ENCODE measurements at places on chromosomes 2 and 18.
A peak's percentile ranks its signal among the peaks of the same experiment; 100 is the strongest.

DNA sequence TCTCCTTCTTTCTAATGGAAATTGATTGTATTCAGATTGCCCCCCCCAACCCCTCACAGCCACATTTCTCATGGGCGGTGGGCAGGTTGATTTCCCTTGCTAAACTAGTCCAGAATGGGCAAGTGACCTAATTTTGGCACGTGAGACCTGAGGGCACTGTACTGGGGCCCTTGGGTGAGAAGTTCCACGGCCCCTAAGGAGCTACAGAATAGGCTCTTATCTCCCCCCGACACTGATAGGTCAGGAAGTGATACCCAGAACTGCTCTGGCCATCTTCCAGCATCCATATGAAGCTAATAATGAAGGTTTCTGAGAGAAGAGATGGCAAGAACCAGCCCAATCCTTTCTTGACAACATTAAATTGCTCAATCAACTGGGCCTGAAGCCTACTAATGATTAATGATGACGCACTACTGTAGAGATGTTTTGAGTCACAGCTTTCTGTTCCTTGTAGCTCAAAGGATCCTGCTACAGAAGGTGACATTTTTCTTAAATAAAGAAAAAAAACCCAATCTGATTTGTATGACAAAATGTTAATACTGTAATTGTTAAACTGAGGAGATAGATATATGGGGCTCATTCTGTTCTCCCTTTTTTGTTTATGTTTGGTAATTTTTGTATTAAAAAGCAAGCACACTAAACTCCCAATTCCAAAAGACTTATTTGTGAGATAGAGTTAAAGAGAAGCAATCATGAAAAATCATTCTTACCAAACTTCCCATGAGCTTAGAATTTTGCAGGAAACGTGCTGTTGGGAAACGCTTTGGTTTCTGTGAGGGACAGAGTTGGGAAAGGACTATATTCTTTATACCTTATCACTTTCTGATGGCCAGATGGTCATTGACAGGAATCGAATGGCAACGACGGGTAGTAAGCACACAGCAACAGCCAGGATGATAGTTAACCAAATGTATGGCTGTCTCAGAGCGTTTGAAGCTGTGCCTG, 28.2 kb upstream of the NARS1 start:
- DNase-seq, result no peak

DNA sequence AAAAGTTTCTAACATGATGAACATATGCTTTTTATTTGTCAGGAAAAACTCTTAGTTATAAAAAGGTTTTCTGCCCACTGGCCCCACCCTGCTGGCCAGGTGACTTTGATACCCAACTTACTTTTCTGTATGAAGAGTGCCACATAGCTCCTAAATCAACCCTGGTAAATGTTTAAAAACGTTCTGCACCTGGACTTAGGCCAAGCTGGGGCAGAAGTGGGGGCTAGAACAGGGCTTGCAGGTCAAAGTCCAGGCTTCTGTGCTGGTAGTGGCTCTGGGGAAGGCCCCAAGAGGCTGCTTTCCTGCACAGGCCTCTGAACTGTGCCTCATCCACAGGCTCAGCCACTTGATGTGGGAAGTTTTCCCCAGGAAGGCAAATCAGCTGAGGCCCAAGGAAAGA, 171.7 kb downstream of the ANKRD30B start:
- DNase-seq, result no peak

DNA sequence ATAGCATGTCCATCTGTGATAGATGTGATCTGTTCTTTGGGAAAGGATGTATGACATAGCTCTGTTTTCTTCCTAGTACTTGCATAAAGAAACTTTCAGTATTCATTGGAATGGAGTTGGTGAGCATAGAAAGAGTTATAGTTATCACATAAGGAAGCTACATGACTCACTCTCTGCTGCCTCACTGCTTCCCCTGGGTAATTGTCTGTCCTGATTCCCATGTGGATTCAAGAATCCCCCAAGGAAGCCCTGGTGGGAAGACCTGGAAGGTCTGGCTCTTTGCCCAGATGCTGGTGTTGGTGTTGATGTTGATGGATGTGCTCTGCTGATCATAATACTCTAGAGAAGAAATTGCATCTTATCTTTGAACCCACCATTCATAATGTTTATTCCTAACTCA, 60.6 kb downstream of the PTPN4 start:
- no peak for DNase-seq

GRCh38 chr2:218323526-218324472, 31.5 kb upstream of the TMBIM1 start:
- DNase-seq, result no peak

DNA sequence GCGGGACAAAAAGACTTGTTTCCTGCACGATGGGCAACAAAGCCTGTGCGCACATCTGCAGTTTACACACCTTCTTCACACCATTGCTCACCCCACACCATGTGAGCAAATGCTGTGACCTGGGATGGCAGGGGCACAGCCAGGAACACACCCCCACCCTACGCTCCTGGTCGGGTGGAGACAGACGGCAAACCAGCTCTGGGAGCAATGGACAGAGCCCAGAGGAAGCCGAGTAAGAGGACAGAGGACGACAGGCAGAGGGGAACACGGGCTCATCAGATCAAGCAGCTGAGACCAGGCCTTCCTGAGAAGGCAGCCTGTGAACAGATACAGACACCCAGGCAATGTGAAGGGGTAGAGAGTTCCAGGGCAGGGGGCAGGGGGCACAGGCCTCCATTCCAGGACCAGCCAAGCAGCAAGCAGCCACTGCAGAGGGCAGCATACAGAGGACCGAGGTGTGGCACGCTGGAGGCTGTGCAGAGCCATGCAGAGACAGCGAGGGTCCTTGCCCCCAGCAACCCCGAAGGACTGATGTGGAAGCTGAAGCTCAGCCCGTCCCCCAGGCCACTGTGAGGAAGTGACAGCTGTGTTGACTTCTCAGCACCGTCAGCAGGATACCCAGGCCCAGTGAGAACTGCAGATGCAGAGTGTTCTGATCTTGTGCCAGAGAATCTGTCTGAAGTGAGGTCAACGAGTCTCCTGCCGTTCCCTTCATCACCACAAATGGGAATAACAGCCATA, 46.2 kb downstream of the PARD6G start:
- no peak for DNase-seq

DNA sequence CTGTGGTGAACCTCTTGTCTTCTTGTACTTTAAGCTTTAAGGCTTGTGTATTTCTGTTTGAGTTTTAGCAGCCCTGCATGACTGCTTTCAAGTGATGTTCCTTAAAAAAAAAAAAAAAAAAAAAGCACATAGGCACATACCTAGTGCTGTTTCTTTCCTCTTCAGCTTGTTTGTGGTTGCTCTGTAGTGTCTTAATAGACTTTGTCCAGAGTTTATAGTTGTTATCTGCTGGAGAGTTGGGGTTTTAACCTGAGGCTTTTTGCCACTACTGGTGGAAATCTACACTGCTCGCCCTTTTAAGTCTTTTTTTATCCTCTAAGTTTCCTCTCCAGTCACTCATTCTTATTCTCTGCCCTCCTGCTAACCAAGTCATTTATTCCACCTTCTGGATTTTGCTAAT, 34.5 kb downstream of the AGFG1 start:
- no peak for DNase-seq

- no peak for DNase-seq
These were observed 23.6 kb downstream of the MPPE1 start for GRCh38 chr18:11884396-11885030.

GRCh38 chr2:145159676-145160075, 639.8 kb upstream of the ZEB2 start:
- DNase-seq, result no peak

DNA sequence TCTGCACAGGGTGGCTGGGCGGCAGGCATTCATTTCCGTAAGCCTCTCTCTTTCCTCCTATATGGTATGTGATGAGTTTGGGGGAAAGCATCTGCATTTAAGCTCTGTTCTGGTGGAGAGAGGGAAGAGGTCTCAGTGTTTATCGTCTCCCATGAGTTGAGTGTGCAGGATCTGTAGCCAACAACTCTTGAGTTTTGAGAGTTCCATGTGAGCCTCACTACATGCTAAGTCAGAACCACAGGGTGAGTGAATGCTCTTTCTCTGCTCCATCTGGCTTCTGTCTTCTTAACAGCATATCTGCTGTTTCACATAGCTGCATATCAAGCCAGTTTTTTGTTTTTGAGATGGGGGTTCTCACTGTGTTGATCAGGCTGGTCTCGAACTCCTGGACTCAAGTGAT, 22.7 kb downstream of the RAB31 start:
- no peak for DNase-seq

DNA sequence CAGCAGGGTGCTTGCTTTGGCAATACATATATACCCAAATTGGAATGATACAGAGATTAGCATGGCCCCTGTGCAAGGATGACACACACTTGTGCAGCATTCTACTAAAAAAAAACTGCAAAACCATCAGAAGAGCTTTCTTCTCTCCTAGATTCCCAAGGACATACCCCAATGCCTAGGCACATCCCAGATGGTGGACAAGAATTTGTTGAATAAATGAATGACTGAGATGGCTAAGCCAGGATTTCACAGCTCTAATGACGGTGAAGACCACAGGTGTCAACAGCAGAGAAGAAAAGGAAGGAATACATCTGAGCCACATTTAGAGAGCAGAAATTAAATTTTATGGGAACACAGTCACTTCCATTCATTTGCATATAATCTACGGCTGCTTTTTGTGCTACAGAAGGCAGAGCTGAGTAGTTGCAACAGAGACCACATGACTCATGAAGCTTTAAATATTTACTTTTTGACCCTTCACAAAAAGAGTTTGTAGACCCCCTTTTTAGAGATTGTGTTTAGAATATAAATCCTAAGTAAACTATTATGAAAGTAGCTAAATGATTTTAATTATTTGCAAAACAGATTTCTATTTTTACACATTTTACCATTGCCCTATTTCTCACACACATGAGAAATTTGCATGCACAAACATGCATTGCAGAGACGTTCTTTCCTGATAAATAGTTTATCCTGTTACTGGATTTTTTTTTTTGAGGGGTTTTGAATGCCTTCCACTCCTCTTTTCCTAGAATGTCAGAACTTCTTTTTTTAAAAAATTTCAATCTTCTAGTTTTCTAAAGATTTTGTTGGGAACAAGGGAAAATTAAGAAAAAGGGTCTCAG, 119.0 kb downstream of the PMAIP1 start:
- DNase-seq, result no peak

GRCh38 chr2:70830366-70830765, 5.2 kb downstream of the CD207 start:
- no peak for DNase-seq

GRCh38 chr2:100302585-100302892, 19.8 kb downstream of the LONRF2 start:
- no peak for DNase-seq

DNA sequence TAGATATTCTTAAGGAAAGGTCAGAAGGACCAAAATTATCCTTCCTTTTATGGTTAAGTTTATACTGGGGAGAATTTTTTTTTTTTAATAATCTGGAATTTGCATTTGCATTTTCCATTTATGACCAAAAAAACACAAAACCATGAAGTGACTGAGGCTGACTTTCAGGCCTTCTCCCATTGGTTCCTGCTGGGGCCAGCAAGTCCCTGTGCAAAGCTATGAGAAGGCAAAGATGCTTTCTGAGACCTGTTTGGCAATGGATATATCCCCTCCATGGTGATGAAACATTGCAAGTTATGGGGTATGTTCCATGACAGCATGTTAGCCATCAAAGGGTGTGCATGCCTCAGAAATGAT, 60.8 kb downstream of the KIAA2012 start:
- DNase-seq, result no peak

DNA sequence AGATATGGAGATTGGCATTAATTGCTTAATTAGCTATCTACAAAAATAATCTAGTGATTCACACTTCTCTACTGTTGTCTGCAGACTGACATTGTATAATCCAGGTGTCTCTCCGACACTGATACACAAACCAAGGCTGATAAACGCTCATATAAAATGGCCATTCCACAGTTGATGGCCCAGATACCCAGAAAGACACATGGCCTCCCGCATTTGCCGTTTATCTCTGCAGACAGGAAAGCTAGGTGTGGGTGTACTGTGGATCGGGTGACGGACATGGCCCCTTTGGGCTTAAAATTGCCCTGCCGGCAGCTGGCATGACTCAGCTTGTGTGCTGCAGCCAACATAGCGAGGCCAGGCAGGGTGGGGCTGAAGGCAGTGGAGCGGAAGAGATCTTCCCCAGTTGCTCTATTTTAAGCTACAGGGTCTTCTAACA, 18.5 kb downstream of the PMAIP1 start:
- DNase-seq, result no peak

DNA sequence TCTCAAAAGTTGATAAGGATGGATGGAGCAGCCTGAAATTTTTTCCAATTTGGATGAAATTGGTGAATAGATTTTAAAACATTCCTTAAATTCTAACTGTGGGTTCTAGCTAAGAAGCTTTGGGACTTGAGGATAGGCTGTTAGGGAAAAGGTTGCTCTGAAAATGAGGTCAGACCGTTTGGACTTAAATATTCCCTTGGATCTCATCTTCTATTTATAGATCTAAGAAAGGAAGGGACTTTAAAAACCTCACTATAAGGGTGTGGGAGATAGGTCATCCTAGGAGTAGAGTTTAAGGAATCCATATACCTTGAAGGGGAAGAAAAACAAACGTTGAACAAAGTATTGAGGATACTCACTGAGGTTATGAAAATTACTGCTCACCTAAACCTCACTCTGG, 17.4 kb upstream of the SNORC start:
- DNase-seq, result no peak

- DNase-seq, result no peak
These were observed 197.4 kb downstream of the CAMKMT start for GRCh38 chr2:44559108-44559507.

DNA sequence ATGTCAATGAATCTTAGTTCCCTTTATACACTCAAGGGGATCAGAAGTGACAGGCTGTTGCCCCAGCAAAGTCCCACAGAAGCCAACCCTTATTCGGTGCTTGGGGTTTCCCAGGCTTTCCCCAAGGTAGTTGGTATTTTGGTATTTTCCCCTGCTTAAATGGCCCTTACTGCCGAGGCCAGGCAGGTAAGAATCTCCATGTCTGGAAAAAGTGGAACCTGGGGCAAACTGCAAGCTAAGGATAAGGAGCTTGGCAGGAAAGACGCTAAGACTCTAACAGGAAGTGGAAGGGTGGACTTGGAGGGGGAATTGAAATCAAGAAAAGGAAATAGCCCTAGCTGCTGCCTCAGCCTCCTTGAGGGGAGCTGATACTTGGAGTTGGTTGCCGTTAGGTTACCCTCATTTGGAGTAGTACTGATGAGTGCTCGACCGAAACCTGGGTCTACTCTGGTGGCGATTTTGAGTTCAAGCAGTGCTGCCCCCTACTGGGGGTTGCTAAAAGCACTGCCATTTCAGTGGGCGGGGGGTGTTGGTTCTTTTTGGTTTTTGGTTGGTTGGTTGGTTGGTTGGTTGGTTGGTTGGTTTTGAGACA, 3.3 kb upstream of the GPBAR1 start:
- DNase-seq, result peak; percentile 44

DNA sequence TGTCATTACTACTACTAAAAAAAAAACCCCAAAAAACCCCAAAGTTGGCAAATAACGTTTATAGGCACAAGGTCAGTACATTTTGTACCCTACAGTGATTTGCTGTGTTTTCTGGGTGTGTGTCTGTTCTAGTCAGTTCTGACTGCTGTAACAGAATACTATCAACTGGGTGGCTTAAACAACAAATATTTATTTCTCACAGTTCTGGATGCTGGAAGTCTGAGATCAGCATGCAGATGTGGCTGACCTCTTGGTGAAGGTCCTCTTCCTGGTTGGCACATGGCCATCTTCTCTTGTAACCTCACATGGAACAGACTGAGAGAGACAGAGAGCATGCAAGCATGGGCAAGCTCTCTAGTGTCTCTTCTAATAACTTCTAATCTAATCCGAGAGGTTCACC, 103.1 kb downstream of the CERS6 start:
- no peak for DNase-seq

- DNase-seq, result no peak
These were observed 55.9 kb upstream of the FSHR start for GRCh38 chr2:49210191-49210590.

Data from effector CD8-positive, alpha-beta T cell (primary cell).